T-helper 2 cell treated with Interferon-gamma antibody and Interleukin-4, amounts not matched to agents 5 μg/mL and 100 μg/mL, for 36 hours (primary cell): ENCODE measurements at places on chromosomes 5 and 9.

DNA sequence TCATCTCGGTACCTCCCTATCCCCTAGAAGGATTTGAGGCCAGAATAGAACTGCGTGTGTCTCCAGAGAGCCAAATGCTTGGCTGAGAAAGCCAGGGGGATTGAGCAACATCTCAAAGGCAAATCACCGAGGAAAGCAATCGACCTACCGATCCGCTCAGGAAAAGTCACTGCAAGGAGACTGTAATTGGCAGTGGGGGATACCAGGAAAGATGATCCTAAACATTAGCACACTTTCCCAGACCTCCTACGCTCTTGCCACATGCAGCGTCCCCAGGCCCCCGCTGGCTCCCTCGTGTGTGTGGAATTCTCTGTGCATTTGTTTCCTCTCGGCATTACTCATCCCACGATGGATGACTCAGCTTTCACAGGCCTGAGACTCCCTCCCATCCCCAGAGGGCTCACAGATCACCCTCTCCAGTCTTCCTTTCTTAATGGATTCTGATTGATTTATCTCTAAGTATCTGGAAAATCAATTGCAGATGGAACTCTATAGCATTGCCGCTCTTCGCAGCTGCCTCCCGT lies 82.2 kb upstream of the ICE1 start:
- no peak overlapping the region for H3K4me3 ChIP-seq
- no peak for DNase-seq
- H3K27me3 ChIP-seq = no peaks in the 10 kb centered on the region
- no peak overlapping the region for H3K27ac ChIP-seq
- H3K36me3 ChIP-seq = no peaks in the 10 kb centered on the region
- H3K4me1 ChIP-seq = no peaks in the 10 kb centered on the region

DNA sequence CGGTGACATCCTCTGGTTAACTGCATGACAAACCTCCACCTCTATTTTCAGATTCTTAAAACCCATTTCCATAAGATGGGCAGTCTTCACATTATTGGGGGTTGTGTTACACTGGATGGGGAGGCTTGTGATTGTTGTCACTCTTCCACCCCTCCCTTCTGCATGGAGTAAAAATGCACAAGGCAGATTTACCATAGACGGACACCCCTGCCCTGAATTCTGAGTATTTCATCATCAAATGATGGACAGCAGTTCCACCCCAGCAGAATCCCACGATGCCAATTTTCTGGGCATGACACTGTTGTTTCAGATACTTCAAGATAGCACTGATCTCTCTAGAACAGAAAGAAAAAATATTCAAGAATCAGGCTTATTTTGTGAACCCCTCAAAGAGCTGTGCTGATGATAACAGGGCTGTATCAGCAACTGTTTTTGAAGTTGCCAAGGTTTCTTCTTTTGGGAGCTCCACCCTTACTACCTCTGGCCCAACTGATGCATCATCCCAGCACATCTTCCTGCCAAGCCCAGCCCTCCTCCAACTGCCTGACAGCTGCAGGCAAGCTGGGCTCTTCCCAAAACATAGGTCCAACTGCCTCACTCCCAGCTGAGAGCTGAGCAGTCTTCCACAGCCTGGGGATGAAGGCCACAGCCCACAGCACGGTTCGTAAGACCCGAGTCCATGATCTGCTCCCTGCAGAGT lies 21.4 kb downstream of the CMBL start:
- H3K27ac ChIP-seq = no peak overlapping the region
- H3K4me3 ChIP-seq = no peak overlapping the region
- H3K27me3 ChIP-seq = peaks cover 4% of the 10 kb centered on the region

DNA sequence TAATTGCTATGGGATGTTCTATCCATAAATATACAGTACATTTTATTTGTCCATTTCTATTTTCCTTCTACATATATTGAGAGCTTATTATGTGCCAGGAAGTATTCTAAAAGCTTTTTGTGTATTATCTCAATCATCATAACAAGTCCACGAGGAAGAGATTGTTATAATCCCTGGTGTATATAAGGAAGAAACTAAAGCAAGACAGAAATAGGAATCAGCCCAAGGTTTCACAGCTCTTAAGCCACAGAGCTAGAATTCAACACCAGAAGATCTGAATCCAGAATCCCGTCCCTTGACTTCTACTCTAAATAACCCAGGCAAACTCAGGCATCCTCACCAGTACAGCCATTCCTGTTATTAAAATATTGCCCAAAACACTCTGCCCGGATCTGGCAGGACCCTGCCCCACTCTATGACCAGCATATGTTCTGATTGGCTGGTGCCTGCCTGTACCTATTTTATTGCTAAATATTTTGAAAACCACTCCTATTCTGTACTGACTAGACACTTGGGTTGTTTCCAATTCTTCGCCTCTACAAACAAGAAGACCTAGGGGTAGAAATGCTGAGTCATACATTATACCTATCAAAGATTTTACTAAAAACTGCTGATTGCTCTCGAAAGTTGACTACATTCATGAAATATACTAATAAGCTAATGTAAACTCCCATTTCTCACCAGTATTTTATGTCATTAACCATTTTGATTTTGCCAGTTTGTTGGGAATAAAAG lies 297.4 kb downstream of the ENC1 start:
- H3K4me1 ChIP-seq = no peaks in the 10 kb centered on the region
- H3K27ac ChIP-seq = no peak overlapping the region
- H3K36me3 ChIP-seq = no peaks in the 10 kb centered on the region

DNA sequence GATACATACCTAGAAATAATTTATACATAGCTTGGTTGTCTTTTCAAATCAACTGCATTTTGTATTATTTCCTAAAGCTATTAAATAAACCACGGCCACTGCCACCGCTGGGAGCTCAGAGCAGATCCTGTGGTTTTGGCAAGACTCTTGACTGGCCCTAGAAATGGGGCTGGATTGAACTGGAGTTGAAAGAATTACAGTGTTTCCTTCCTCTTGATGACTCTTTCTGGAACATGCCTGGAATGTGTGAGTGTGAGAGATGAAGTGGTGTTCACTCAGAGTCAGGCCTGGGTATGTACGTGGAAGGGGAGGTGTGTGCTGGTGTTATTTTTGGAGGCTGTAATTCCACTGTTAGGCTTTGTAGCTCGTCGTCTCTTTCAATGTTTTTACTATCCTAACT lies 45.9 kb downstream of the TEK start:
- no peaks in the 10 kb centered on the region for H3K4me1 ChIP-seq
- H3K4me3 ChIP-seq = no peak overlapping the region
- DNase-seq = no peak
- no peaks in the 10 kb centered on the region for H3K36me3 ChIP-seq
- H3K27me3 ChIP-seq = no peaks in the 10 kb centered on the region

DNA sequence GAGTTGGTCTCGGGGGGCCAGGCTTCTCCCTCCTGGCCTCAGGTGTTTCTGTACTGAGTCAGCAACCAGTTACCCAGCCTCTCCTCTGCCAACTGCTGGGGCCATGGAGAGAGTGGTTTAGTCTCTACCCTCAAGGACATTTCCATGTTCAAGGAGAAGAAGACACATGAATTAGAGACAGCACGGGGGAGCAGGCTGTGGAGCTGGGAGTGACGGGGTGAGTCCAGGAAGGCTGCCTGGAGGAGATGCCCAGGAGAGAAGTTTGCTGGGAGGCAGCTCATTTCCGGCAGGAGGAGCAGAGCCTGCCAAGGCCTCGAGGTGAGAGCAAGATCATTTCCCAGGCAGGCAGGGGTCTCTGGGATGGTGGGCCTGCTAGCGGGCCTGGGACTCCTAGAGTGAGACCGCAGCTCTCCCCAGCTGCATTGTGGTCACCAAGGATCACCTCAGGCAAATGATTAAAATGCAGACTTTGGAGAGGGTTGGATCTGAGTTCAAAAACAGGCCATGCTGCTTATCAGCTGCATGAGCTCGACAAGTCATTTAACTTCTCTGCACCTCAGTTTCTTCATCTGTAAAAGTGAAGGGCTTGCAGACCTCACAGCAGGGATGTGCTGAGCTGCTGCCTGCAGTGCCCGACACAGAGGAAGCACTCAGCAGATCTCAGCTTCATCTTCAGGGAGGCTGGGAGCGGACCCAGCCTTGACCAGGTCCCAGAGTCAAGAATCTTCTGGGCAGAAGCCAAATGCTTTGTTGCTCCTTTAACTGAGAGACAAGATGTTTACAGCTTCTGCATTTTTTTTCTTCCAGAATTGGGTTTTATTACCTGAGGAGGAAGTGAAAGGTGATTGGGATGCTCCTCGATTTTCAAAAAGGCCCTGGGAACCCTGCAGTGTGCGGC lies 35.2 kb downstream of the NEK6 start:
- H3K27me3 ChIP-seq = no peaks in the 10 kb centered on the region
- no peak overlapping the region for H3K4me3 ChIP-seq
- peak overlapping the region; percentile 45 for H3K27ac ChIP-seq
- peaks cover 35% of the 10 kb centered on the region for H3K4me1 ChIP-seq
- DNase-seq = no peak
- H3K36me3 ChIP-seq = no peaks in the 10 kb centered on the region
